AG08396 (cell line): ENCODE measurements at places on chromosomes 16 and 17.

DNA sequence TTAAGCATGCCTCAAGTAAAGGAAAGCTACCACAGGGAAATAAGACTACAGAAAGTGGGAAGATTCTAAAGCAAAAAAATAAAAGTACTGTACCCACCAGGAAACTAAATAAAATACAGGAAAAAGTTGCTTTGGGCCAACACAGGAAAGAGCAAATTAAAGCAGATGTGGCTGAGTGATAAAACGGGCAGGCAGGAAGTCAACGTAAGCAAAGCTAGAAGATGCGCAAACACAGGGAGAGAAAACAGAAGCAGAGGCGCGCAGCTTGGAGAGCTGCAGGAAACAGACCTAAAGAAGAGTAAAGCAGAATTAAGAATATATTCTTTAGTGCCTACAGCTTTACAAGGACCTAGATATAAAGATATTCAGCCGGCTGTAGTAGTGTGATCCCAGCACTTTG is 21.7 kb downstream of the USP36 start:
- no peak for DNase-seq

DNA sequence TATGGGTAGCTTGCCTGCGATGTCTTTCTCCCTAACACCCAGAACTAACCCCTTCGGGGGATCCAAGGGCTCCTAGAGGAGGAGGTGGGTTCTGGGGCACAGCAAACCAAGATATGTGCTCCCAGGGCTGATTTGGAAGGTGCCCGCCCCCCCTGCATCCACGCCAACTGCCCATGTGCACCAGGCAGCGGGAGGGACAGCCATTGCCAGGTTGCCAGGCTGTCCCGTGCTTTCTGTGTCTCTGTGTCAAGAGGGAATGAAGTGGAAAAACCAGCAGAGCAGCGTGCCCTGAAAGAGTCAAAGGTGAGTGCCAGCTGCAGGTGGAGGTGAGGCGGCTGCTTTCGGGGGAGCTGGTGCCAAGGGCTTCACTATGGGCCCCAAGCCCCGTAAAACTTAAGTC is 6.4 kb downstream of the TEKT5 start:
- no peak for DNase-seq

- DNase-seq: no peak
These were observed 227.1 kb upstream of the ZFHX3 start for GRCh38 chr16:73275024-73275423.

GRCh38 chr17:29723278-29724047 is 100.8 kb upstream of the CORO6 start:
- DNase-seq: no peak

GRCh38 chr16:87701505-87701921 is 64.3 kb downstream of the KLHDC4 start:
- no peak for DNase-seq
